ENCODE measurements at places on chromosomes 6 and 20. TPM values are rescaled to one million over a fixed set of nuclear protein-coding genes. Genes with fewer than 3 reads are reported as not detected.
A peak's percentile ranks its signal among the peaks of the same experiment; 100 is the strongest.

DNA sequence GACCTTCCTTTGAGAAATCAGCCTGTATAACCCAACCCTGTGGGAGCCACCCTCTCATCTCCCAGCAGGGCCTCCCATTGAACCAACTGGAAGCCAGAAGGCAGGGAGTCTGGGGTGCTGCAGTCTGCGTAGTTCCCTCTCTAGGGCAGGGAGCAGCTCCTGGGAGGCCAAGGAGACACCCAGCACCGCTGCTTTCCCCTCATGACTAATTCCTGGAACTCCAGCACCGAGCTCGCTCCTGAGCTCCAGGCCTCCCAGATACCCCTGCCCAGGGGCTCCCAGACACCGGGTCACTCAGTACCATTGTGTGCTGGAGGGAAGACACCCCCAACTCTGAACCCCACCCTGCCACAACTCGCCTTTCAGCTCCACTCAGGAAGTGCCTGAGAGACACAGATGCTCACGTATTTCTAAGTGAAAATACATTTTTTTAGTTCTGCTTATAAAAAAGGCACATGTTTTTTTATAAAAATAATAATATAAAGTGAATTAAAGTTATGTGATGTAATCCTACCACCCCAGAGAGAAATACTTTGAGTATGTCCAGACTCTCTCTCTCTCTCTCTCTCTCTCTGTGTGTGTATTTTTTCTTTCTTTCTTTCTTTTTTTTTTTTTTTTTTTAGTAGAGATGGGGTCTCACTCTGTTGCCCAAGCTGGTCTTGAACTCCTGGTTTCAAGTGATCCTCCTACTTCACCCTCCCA is 17.5 kb downstream of the PIM1 start:
- no peak for DNase-seq

- no peak for DNase-seq
Measured at GRCh38 chr6:21098134-21098533, 495.4 kb upstream of the SOX4 start.

GRCh38 chr6:111669326-111669725 is 63.6 kb upstream of the TRAF3IP2 start:
- no peak for DNase-seq

DNA sequence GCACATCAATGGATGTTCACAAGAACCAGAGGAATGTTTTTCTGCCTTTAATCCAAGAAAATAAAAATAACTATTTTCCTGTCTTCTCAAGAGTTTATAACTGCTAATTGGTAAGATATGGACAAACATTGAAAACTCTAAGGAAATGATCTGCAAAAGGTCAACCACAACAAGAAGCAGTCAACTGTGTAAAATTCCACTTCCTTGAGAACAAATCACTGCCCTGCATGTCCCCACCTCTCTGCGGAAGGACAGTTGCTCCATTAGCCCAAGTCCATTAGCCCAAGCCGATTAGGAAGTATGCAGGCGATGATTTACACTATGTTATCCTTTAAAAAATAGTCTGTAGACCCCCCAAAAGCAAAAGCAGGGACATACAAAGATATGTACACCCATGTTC is 27.6 kb downstream of the SLC22A23 start:
- no peak for DNase-seq

DNA sequence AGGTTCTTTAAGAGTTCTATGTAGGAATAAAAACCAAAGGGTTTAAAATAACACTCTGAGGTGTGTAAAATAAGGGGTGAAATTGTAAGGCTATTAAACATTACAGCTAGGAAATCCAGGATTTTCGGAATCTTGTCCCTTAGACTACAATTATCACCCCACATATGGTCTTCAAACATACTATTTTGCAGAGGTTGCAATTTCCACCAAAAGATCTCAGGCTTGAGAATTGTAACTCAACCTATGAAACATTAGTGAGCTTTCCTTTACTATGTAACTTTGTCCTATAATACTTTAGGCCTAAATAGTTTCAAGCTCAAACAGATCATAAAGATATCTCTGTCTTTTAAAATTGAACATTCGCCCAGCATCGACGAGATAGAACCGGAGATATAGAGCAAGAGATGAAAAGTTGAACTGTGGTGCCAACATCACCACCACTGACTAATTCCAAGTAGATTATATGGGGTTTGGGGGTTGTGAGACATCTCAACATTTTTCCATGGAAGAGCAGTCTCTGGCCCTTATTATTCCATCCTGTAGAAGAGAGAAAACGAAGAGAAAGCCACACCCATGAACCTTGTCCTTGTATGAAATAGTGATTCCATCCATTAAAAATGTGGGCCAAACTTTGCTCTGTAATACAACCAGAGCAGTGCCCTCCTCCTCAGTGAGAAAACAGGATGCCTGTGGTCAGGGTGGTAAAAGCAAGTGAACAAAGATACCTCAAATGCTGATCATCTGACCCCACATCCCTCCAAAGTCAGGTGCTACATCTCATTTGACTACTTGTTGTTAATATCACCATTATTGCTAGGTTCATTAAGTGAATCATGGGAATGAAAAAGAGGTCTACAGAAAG is 284.5 kb upstream of the GJE1 start:
- no peak for DNase-seq

GRCh38 chr6:138004430-138005287 is 102.6 kb downstream of the PERP start:
- DNase-seq, result no peak

- peak; percentile 26 for DNase-seq
Measured at GRCh38 chr20:5569021-5569420, 181.2 kb upstream of the SHLD1 start.

GRCh38 chr6:62523630-62524029 is 237.6 kb upstream of the KHDRBS2 start:
- no peak for DNase-seq

GRCh38 chr20:57347393-57347792 is 3.7 kb upstream of the RAE1 start:
- DNase-seq, result no peak

- no peak for DNase-seq
Measured at GRCh38 chr6:30845183-30845582, 39.1 kb upstream of the DDR1 start.

DNA sequence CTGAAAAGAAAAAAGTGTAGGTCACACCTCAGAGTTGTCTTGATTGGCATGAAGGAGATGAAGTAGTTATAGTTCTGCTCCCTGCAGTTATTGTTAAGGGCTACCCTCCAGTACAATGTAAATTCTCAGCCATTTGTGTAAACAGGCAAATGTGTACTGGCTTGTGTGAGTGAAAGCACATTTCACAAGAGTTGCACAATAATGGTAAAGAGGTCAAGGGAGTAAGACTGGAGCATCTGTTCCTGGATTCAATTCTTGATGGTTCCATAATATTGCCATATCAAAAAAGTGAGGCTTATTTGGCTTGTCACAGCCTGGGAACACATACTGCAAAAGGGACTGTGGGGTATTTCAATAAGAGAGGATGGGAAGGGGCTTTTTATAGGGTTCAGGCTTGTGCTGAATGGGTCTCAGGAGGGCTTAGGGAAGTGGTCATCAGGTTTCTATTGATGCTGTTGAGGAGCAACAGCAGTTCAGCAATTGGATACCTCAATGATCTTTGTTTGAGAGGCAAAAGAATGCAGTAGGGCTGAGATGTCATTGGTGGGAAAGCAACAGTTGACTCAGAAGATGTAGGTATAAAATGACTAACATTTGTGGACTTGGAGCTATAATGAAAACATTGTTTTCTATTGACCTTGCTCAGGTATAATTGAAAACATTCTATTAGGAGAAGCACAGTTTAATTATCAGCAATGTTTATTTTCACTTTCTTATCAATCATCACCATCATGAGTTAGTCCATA is 402.6 kb downstream of the BCKDHB start:
- no peak for DNase-seq

GRCh38 chr6:109348226-109348625 is 34.0 kb downstream of the CD164 start:
- no peak for DNase-seq

The TRIM31 gene
- polyA plus RNA-seq, result 0.24 TPM

The SFTA2 gene
- polyA plus RNA-seq, result 8.8 TPM

The BPIFB1 gene
- polyA plus RNA-seq, result not detected
